Germinal center (tissue), 1 donor: ENCODE measurements at places on chromosomes 5 and 9.

- no peak for DNase-seq
Observed at GRCh38 chr9:18362901-18363685, 110.9 kb upstream of the ADAMTSL1 start.

GRCh38 chr5:128199611-128200010, 116.0 kb downstream of the SLC12A2 start:
- no peak for DNase-seq

- no peak for DNase-seq
Observed at GRCh38 chr9:116585896-116586295, 101.2 kb upstream of the TRIM32 start.

GRCh38 chr5:114391321-114391720, 29.5 kb downstream of the KCNN2 start:
- DNase-seq, result no peak
